Adipocyte (in vitro differentiated cells): ENCODE measurements at places on chromosomes 1 and 21.

- no peak for DNase-seq
Observed at GRCh38 chr1:203744075-203744972, 20.7 kb upstream of the LAX1 start.

DNA sequence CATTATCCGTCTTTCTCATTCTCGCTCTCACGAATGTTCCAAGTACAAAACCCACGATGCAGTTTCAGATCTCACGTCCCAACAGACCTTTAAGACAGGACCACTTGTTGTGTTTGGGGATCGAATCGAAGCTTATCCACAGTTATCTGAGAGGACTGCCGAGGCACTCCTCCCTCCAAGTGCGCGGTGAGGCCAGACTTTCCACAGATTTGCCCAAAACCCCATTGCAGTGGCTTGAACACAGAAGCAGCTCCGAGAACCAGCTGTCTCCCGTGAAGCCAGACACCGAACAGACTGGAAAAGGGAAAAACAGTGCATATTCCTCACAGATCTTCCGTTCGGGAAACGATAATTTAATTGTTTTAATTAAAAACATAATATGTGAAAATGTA is 46.5 kb upstream of the COL6A2 start:
- no peak for DNase-seq

GRCh38 chr1:236951672-236952071 is 52.6 kb downstream of the MT1HL1 start:
- no peak for DNase-seq

- DNase-seq = peak; percentile 61
Observed at GRCh38 chr1:56798053-56798471, 21.1 kb downstream of the FYB2 start.

DNA sequence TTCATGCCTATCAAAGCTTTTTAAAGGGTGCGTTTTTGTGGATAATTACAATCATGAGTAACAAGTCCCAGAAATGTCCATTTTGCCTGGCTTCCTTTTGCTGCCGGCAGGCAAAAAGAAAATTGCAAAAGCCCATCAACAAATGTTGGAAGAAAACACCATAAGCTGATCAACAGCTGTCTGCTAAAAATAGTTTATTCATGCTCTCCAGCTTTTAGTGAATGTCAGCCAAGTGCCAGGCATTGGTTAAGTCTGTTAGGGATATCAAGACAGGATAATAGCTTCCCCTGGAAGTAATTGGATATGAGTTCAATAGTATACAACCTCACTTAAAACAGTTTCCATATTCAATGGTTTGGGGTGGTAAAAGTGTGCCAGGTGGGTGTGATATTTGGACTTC is 13.6 kb upstream of the AGMAT start:
- no peak for DNase-seq
